ENCODE measurements at places on chromosomes 16 and 17.

GRCh38 chr17:34261568-34262337 is 6.7 kb downstream of the CCL2 start:
- DNase-seq: no peak

- no peak for DNase-seq
Observed at GRCh38 chr16:19875900-19876299, 8.7 kb downstream of the GPRC5B start.

DNA sequence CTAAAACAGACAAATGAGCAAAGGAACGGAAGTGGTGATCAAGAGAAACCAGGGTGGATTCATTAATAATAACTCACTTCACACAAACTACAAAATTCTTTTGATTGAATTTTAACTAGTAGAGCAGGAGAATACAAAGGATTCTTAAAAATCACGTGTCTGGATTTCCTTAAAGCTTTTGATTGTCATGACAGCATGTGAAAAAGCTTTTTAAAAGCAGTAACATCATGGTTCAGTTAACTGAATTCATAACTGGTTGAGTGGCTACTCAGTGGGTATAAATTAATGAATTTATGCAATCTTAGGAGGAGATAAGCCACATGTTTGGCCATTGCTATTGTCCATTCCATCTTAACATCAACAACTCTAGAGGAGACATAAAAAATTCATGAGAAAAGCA is 333.2 kb downstream of the SLC39A11 start:
- no peak for DNase-seq

GRCh38 chr17:49358641-49359247 is 3.3 kb downstream of the ZNF652 start:
- no peak for DNase-seq

DNA sequence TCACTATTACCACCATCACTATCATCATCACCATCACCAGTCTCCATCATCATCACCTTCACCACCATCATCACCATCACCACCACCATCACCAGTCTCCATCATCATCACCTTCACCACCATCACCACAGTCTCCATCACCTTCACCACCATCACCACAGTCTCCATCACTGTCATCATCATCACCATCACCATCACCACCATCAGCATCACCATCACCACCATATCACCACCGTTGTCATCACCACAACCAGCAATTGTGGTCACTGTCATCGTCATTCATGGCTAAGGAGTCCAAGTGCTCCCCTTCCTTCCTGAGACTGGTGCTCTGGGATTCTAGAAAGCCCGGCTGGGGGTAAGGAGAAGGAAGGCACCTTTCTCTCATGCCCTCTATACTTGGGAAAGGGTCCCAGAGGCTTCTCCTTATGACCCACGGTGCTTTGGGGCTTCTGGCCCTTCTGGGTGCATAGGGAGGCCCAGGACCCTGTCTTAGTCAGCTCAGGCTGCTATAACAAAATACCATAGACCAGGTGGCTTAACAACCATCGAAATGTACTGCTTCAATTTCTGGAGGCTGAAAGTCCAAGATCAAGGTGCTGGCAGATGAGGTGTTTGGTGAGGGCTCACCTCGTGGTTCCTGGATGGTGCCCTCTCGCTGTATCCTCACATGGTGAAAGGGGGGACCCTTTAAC is 93.4 kb upstream of the GSE1 start:
- DNase-seq: no peak

DNA sequence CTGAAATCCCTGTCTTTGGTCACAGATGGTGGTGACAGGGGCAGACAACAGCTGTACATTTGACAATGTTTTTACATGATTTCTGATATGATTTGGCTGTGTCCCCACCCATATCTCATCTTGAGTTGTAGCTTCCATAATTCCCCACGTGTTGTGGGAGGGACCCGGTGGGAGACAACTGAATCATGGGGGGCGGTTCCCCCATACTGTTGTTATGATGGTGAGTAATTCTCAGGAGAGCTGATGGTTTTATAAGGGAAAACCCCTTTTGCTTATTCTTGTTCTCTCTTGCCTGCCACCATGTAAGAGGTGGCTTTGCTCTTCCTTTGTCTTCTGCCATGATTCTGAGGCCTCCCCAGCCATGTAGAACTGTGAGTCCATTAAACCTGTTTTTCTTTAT is 353.9 kb downstream of the CPPED1 start:
- DNase-seq: no peak

DNA sequence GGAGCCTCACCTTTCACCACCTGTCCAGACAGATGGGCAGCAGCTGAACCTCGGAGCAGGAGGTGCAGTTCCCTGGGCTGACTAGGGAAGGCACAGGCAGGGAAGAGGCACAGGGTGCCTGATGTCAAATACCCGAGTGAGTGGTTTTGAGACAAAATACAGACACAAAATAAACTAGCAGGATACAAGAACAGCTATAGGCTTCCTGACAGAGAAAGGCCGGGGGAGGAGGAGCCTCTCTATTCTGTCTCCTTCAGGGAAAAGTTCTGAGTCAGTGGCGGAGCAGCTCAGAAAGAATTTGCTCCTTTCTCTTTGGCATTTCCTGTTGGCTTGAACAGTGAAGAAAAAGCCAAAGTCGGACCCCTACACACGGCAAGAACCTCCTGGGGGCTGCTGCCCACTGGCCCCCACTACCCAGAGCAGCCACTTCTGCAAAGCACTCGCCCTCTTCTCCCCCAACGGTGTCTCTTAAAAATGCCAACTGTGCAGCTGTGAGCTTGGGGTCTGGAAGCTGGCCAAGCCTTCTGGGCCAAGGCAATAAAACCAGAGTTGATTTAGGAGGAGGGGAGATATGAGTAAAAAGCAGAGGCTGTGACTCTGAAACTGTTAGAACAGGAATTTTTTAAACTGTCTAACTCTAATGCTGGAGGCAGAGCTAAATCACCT is 14.4 kb upstream of the FAAP100 start:
- DNase-seq: no peak

GRCh38 chr16:63174801-63175200 is 1138.6 kb upstream of the CDH8 start:
- no peak for DNase-seq

GRCh38 chr16:84369105-84369504 is 767 bp downstream of the ATP2C2 start:
- no peak for DNase-seq

DNA sequence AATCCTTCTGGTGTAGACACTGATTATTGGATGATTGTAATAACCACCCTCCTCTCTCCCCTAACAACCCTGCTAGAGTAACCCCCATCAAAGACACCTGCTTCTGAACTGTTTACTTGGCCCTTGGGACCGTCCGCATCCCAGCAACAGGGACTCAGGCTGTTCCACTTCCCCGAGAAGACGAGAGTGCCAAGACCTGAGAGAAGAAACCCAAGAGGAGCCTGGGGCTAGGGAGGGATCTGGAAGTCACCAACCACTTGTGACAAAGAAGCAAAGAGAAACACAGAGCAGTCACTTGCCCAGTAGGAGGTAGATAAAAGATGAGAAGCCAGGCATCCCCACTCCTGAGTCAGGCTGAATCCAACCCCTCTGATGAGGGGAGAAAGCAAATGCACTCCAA is 84.3 kb downstream of the CDH11 start:
- no peak for DNase-seq

DNA sequence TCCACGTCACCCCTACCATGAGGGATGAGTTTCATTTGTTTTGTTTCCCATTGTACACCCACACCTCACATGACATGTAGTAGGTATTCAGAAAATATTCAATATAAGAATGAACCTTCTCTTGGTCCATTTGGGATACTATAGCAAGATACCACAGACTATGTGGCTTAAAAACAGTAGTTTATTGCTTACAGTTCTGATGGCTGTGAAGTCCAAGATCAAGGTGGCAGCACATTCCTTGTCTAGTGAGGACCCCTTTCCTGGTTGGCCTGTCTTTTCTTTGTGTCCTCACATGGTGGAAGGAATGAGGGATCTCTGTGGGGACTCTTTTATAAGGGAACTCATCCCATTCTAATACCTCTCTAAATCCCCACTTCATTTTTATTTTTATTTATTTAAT is 36.2 kb upstream of the CRYM start:
- no peak for DNase-seq

- DNase-seq: no peak
Observed at GRCh38 chr17:75049706-75050105, 2.7 kb downstream of the KCTD2 start.

- peak; percentile 96 for DNase-seq
Observed at GRCh38 chr17:4997302-4998026, at the start of the genes INCA1 and KIF1C. TSS of gene INCA1 (minus strand) at chr17:4997522. CDS start at chr17:4994437, 3,085 bp downstream. TSS of gene KIF1C (plus strand) at chr17:4997950. CDS start at chr17:5000247, 2,297 bp downstream.

GRCh38 chr16:74700116-74700437 is 585 bp downstream of the MLKL start:
- DNase-seq: no peak

- no peak for DNase-seq
Observed at GRCh38 chr17:55090079-55090492, 121.5 kb downstream of the STXBP4 start.

DNA sequence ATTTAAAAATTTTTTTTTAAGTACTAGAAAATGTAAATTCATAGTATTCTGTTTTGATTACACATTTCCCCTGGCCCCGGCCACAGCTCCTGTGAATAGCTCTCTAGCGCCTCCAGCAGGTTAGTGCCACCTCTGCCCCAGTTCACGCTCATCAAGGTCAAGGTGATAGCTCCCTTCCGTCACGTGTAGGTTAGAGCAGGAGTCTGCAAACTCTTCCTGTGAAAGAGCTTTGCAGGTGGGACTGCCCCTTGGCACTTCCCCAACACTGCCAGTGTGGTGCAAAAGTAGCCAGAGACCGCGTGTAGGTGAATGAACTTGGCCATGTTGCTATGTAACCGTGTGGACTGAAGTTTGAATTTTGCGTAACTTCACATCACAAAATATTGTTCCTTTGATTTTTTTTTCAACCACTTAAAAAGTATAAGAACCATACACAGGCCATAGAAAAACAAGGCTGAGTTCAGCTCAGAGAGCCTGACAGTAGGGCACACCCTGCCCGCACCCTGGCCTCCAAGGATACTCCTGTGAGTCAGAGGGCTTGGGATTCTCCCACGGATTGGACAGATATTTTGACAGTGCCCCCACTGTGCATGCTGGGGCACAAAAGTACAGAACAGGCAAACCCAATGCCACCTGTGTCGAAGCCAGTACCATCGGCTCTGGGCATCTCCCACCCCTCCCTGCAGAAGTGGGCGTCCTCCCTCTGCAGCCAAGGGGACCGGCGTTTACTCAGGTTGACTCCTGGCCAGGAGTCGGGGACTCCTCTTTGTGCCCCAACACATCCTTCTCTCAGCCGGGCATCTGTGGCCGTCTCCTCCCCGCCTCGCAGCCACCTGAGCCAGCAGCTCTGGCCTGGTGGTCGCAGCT is 92.0 kb upstream of the CHMP6 start:
- DNase-seq: peak; percentile 88

- no peak for DNase-seq
Observed at GRCh38 chr16:57479205-57479975, 6.9 kb downstream of the DOK4 start.

DNA sequence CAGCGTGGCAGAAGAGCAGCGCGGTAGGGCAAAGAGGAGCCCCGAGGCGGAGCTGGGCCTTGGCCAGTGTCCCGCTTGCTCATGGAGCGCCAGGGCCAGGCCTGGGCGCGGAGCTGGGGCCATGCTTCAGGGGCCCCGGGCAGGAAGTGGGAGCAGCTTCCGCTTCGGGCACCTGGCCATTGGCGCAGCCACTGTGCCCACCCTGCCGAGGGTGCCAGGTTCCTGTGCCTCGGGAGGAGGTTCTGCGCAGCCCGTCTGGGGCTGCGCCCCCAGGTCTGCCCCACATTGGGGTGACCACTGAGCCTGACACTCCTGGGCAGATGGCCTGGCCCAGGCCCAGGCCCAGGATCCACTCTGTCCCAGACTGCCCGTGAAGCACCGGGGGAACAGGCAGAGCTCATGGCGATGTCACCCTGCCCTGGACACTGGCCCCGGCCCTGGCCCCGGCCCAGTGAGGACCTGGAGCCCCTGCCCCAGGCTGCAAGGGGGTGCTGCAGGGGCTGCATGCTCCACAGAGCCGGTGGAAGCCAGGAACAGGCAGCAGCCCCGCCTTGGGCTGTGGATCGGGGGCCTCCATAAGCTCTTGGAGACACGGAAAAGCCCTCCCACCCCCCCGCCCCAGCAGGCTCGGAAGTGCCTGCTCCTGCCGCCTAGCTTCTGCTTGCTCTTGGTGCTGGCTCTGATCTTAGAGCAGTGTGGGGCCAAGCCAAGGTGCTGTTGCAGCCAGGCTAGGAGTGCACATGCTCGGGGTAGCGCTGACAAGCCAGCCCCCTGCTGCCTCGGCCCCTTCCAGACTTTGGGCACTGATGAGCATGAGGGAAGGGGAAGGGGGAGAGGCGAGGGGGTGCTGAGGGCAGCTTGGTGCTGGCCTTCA is 35.9 kb upstream of the FOXJ1 start:
- no peak for DNase-seq

GRCh38 chr17:10058921-10059683 is 139.3 kb downstream of the GAS7 start:
- DNase-seq: no peak
